ENCODE measurements at places on chromosomes 3 and 15.

GRCh38 chr15:76936671-76937070 lies 5.1 kb downstream of the RCN2 start:
- no peak for DNase-seq

- no peak for DNase-seq
Observed at GRCh38 chr3:169479314-169479939, 184.1 kb downstream of the MECOM start.

- DNase-seq: no peak
Observed at GRCh38 chr3:113339616-113340244, 101.6 kb downstream of the CFAP44 start.

GRCh38 chr15:59833366-59833765 lies 144.2 kb upstream of the BNIP2 start:
- DNase-seq: no peak

DNA sequence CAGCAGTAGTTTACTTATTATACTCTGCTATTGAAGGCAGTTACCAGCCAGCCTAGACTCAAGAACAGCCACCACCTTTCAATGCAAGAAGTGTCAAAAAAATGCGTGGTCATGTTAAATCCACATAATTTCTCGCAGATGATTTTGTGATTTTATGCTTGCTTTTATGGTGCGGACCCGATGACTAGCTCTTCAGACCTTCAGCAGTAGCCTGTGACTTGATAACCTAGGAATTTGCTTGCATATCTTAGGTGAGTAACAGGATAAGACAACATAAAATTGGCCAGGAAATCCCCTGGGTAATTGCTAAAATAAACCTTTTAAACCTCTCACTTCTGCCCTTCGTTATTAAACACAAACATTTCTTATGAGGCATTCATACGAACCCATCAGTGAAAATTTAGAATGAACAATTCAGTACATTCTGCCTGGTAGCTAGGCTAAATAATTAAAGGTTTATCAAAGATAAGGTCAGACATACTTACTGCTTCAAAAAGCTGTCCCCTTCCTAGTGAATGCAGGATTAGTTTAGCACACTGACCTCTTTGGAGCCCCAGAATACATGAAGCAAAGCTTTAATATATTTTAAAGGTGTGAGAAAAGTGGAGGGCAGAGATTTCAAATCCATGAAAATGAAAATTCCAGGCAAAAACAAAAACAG lies 798.8 kb downstream of the OTOL1 start:
- DNase-seq: no peak

- no peak for DNase-seq
Observed at GRCh38 chr3:165513715-165514701, 317.8 kb upstream of the SLITRK3 start.

GRCh38 chr3:67898916-67899315 lies 244.5 kb upstream of the SUCLG2 start:
- DNase-seq: no peak

DNA sequence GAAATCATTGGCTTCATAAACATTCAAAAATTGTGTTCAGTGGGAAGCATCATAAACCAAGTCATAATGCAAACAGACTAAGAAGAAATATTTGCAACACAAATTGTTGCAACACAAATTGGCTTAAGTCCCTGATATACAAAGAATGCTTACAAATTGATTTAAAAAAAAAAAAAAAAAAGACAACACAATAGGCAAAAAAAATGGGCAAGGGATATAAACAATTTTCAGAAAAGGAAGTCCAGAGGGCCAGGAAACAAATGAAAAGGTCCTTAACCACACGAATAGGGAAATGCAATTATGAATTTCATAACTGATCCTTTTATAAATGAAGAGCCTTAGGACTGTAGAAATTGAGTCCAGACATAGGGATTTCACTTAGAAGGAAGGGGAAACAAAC lies 98.9 kb downstream of the LRRK1 start:
- no peak for DNase-seq

DNA sequence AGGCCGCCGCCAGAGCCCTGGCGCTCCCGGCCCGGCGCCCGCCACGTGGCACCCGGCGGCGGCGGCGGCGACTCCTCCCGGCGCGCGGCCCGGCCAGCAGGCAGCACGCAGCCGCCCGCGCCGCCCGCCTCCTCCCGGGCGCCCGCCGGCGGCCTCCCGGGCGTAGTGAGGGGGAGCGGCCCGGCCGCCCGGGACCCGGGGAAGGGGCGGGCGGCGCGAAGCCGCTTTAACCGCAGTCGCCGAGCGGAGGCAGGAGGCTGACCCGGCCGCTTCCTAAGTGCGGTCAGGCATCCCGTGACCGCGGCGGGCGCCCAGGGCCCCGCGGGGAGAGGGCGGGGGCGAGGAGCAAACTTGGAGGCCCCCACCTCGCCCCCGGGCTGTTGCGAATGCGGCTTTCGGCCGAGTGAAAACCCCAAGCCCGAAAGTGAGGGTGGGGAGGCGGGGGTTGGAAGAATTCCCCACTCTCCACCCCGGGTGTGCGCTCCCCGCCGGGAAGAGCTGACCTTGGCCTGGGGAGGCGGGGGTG lies 1.7 kb upstream of the HES1 start:
- peak; percentile 51 for DNase-seq

- DNase-seq: no peak
Observed at GRCh38 chr3:27511724-27512422, 27.7 kb upstream of the SLC4A7 start.

DNA sequence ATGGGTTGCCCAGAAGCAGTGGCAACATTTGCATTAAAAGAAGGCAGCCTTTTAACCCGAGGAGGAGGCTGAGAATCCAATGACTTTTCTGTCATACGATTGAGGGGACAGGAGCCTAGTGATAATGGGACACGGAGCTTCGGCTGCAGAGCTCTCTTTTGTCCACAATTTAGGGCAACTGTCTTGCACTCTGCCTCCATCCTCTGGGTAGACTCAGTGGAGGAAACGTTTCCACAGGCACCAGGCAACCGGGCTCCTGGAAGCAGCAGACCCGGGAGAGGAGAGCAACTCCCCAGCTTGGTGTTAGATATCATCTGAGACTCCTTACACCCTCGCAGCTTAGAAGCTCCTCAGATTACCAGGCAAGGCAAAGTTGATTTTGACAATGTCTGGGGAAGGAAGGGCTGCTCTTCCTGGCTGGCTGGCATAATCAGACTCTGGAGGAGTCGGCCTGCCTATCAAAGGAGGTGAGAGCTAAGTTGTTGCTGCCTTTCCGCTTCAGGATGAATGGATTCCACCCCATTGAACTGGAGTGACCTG lies 43.5 kb upstream of the RNU6-1 start:
- DNase-seq: no peak

DNA sequence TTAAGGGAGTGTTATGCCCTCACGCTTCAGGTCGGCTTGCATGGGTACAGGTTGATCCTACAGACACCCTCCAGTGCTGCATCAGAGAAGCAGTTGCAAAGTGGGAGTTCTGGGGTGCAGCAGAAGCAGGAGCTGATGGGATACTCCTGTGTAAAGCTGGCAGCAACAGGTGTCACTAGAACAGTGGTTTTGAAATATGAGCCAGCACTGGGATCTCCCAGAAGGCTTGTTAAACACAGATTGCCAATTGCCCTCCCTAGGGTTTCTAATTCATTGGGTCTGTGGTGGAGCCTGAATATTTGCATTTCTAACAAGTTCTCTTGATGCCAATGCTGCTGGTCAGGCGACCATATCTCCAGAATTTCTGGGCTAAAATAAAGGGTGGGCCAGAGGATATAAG lies 350.4 kb downstream of the CLSTN2 start:
- no peak for DNase-seq

DNA sequence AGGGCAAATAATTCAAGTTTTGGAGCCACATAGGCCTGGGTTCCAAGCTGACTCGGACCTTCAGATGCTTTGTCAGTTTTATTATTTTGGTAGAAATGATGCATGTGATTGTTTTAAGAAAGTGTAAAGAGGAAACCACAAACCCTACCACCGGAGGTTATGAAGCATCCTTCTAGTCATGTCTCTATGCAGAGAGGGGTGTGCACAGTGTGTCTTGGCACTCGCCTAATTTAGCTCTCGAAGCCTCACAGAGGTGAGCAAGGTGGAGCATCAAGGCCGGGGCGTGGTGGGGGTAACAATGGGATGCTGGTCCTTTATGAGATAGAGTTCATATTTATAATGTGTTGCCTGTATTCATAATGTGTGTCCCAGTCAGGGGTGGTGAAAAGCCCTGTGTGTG lies 63.7 kb upstream of the SMAD6 start:
- DNase-seq: no peak

GRCh38 chr3:50210510-50211367 lies 5.7 kb downstream of the SLC38A3 start:
- DNase-seq: no peak

DNA sequence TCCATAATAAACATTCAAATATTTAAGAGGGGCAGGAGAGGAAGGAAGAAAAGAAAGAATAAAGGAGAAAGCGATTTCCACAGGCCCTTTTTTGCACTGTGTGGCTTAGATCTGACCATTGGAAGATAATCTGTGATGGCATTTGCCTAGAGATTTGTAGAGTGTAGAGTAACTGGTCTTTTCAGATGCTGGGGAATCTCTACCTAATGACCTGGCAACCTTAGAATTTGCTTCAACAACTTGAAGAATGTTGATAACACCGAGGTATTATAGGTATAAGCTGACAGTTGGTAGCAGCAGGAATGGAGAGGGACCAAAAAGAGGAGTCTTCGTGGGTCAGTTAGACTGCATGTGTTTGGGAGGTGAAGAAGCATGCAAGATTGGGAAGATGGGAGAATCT lies 20.9 kb upstream of the AVEN start:
- no peak for DNase-seq

DNA sequence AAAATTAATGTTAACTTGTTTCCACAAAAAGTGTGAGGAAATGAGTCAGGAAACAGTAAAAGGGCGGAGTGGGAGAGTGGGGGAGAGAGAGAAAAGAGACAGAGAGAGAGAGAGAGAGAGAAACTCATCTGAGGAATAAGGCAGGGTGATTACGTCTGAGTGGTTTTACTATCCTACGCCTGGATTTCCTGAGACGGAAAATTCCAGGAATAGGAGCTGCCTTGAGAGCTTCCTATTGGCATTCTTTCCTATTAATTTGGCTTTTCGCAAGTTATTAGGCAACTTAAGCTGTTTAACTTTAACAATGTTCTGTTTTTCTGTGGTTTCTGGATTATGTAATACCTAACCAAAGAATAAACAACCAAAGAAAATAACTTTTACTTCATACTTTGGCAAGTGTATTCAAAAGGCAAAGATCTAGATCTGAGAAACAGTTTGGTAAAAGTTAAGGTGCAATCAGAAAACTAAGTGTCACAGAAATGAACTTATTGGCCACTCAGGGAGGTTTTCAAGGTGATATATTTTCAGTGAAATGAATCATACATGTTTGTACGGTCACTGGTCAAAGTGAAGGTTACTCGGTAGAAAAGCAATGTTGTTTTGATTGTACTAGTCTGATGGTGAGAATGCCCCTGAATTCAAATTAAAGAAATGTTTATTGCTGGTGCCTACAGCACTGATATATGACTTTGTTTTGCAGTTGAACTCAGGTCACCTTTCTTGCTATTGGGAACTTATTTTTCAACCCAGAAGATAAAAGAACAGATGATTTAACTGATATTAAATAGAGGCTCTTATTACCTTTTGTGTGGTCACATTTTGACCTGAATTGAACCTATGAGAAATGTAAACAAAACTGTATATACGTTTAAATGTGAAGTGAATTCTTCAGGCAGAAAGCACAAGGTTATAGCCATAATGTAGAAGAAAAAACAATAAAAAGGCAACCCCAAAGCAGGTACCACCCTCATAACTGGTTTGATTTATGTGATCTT lies 39.9 kb upstream of the TNFSF10 start:
- DNase-seq: peak; percentile 49

- peak; percentile 90 for DNase-seq
Observed at GRCh38 chr3:101827211-101828174, 21.8 kb upstream of the NFKBIZ start.

DNA sequence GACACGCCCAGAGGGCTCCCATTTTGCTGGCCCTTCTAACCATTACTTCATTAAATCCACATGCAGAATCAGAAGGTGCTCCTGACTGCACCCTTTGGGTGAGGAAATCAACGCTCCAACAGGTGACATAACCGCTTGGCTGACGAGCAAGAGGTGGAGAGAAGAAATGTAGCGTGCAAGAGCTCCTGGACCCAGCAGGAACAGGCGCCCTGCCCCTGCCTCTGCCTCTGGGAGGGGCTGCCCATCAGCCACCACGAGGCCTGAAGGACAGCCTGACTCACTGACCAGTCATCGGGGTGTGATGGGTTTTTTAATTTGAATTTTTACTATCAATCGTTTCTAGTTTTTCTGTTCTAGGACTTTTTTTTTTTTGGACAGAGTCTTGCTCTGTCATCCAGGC lies 218.2 kb downstream of the ADAMTS17 start:
- no peak for DNase-seq

GRCh38 chr3:171649267-171649666 lies 161.0 kb downstream of the PLD1 start:
- DNase-seq: no peak

DNA sequence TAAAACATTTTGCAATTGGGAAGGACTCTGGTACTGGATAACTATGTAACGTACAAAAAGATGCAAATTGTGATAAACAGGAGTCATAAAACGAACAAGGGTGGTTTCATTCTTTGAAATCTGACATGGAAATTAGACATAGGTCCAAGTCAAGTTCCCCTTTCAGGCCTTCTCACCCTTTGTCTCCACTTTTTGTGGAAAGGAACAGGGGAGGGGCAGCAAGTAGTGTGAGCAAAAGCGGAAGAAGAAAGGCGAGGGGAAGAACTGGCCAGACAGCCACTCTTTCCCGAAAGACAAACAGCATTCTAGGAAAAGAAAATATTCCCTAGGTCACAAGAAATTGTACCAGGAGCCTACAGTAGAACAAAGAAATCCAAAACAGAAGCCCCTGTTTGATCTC lies 52.6 kb downstream of the MCF2L2 start:
- DNase-seq: peak; percentile 52

- DNase-seq: no peak
Observed at GRCh38 chr3:15316998-15317435, 15.4 kb downstream of the SH3BP5 start.

- no peak for DNase-seq
Observed at GRCh38 chr15:63491979-63492378, 12.4 kb upstream of the USP3 start.

- DNase-seq: no peak
Observed at GRCh38 chr15:60221356-60221755, 176.4 kb downstream of the ANXA2 start.

- DNase-seq: no peak
Observed at GRCh38 chr15:98668566-98669308, 20.4 kb downstream of the IGF1R start.

- no peak for DNase-seq
Observed at GRCh38 chr3:71244826-71245488, 338.6 kb downstream of the FOXP1 start.

- no peak for DNase-seq
Observed at GRCh38 chr15:83723216-83723615, 69.3 kb downstream of the ADAMTSL3 start.

DNA sequence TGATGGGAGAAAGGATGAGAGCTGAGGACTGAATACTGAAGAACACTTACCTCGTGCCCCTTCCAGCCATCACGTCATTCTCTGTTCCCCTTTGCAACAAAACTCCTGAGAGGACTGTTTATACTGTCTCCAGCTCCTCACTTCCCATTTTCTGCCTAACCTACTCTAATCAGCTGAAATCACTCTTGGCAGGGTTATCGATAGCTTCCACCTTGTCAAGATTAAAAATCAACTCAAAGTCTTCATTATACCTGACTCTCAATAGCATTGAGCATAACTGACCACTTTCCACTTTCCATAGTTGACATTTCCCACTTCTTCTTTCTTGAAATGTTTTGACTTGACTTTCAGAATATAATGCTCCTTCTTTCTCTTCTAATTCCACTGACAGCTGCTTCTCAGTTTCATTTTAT lies 4.3 kb downstream of the BTBD1 start:
- no peak for DNase-seq

All from CD4-positive, alpha-beta T cell treated with Interleukin-4 for 1 hour (primary cell).